Breast epithelium (tissue), 4 donors: ENCODE measurements at places on chromosomes 16 and 17. TPM values are rescaled to one million over a fixed set of nuclear protein-coding genes. Genes with fewer than 3 reads are reported as not detected.

GRCh38 chr16:69435977-69436820 lies 11.8 kb downstream of the CYB5B start:
- no peaks in the 10 kb centered on the region for H3K27me3 ChIP-seq
- no peak for DNase-seq
- no peaks in the 10 kb centered on the region for H3K36me3 ChIP-seq
- H3K4me3 ChIP-seq = no peak overlapping the region
- no peaks in the 10 kb centered on the region for H3K4me1 ChIP-seq

The TRPV2 gene
- 6.6 TPM for total RNA-seq

DNA sequence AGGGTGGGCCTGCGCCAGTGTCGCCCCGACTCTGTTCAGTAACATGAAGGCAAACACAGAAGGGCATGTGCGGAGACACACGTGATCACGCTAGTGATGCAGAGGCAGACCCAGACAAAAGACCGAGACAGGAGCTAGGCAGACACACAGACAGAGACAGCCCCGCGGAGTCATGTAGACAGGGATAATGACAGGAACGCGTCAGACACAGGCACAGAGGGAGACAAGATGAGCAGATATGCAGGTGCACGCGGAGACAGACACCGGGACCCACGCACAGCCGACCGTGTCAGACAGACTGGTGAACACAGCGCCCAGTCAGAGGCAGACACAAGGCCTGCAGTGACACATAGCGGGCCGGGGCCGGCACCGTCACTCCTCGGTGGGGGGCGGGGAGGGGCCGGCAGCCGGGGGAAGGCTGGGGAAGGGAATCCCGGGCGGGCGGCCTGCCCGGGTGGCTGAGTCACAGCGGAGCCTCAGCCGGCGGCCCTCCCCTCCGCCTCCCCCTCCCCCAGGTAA lies 7.4 kb downstream of the KDM6B start:
- H3K27ac ChIP-seq = peak overlapping the region; percentile 98
- H3K27me3 ChIP-seq = no peaks in the 10 kb centered on the region
- peaks cover 41% of the 10 kb centered on the region for H3K4me1 ChIP-seq
- DNase-seq = peak; percentile 87

GRCh38 chr17:35713069-35713728 lies 18.2 kb upstream of the RASL10B start:
- H3K4me3 ChIP-seq = no peak overlapping the region
- no peaks in the 10 kb centered on the region for H3K4me1 ChIP-seq
- no peaks in the 10 kb centered on the region for H3K27me3 ChIP-seq
- H3K27ac ChIP-seq = no peak overlapping the region
- no peaks in the 10 kb centered on the region for H3K36me3 ChIP-seq

DNA sequence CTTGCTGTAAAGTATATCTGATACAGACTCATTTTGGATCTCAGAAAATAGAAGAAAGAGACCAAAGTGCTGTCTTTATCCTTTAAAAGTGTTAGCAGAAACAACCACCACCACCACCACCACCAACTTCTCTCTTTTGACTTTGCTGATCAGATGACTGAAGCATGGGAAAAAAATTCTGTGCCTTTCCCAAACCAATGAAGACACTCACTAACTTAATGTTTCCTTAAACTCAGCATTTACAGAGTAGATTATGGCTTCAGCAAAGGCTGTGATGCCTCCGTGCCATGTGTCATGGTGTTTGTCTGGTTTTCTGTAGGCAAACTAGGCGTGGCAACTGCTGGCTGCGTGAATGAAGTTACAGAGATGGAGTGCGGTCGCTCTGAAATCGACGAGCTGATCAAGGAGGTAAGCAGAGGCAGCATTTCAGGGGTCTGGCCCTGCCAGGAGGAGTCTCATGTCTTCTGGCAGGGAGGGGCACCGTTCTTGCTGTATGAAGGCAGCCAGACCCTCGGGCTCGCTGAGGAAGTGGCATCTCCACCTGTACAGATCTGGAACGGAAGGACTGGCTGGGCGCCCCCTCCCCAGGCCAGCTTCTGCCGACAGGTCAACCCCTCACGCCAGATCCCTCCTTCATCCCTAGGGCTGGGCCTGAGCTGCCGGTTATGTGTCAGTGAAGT lies 12.4 kb downstream of the IRF8 start:
- H3K36me3 ChIP-seq = no peaks in the 10 kb centered on the region
- H3K27ac ChIP-seq = no peak overlapping the region
- no peaks in the 10 kb centered on the region for H3K27me3 ChIP-seq
- H3K4me1 ChIP-seq = no peaks in the 10 kb centered on the region

The DCTN5 gene
- total RNA-seq = 41.8 TPM

The IL32 gene
- 9.1 TPM for total RNA-seq

The CCL1 gene
- total RNA-seq = not detected

- no peaks in the 10 kb centered on the region for H3K4me1 ChIP-seq
- H3K4me3 ChIP-seq = no peak overlapping the region
- H3K27me3 ChIP-seq = no peaks in the 10 kb centered on the region
- no peak overlapping the region for H3K27ac ChIP-seq
- H3K36me3 ChIP-seq = peaks cover 10% of the 10 kb centered on the region
Observed at GRCh38 chr17:4895657-4896331, 3.5 kb upstream of the C17orf107 start.

The HS3ST3A1 gene
- 1.4 TPM for total RNA-seq

The CLDN6 gene
- not detected for total RNA-seq

- H3K4me3 ChIP-seq = no peak overlapping the region
- peak overlapping the region; percentile 57 for H3K27ac ChIP-seq
- no peak for DNase-seq
- no peaks in the 10 kb centered on the region for H3K4me1 ChIP-seq
Observed at GRCh38 chr17:14803826-14804225, 461.3 kb downstream of the PMP22 start.

GRCh38 chr16:11240636-11241473 lies 15.1 kb downstream of the SOCS1 start:
- no peaks in the 10 kb centered on the region for H3K36me3 ChIP-seq
- no peak overlapping the region for H3K27ac ChIP-seq
- H3K4me3 ChIP-seq = no peak overlapping the region
- DNase-seq = no peak
- H3K27me3 ChIP-seq = no peaks in the 10 kb centered on the region

GRCh38 chr16:51433599-51433998 lies 282.5 kb upstream of the SALL1 start:
- no peaks in the 10 kb centered on the region for H3K27me3 ChIP-seq
- H3K36me3 ChIP-seq = no peaks in the 10 kb centered on the region
- no peak for DNase-seq
- no peak overlapping the region for H3K4me3 ChIP-seq
- no peaks in the 10 kb centered on the region for H3K4me1 ChIP-seq

GRCh38 chr16:53737552-53737951 lies 33.6 kb downstream of the FTO start:
- no peak for DNase-seq
- H3K36me3 ChIP-seq = no peaks in the 10 kb centered on the region
- H3K27me3 ChIP-seq = no peaks in the 10 kb centered on the region
- no peaks in the 10 kb centered on the region for H3K4me1 ChIP-seq
- no peak overlapping the region for H3K27ac ChIP-seq
- H3K4me3 ChIP-seq = no peak overlapping the region

GRCh38 chr16:89118361-89119165 lies 24.9 kb downstream of the ACSF3 start:
- no peak overlapping the region for H3K27ac ChIP-seq
- DNase-seq = no peak
- H3K4me3 ChIP-seq = no peak overlapping the region

- peak overlapping the region; percentile 93 for H3K27ac ChIP-seq
- H3K27me3 ChIP-seq = no peaks in the 10 kb centered on the region
- no peaks in the 10 kb centered on the region for H3K36me3 ChIP-seq
- H3K4me3 ChIP-seq = peak overlapping the region; percentile 80
- H3K4me1 ChIP-seq = peaks cover 11% of the 10 kb centered on the region
- DNase-seq = peak; percentile 50
Observed at GRCh38 chr17:42422412-42422957, 571 bp downstream of the CAVIN1 start.

DNA sequence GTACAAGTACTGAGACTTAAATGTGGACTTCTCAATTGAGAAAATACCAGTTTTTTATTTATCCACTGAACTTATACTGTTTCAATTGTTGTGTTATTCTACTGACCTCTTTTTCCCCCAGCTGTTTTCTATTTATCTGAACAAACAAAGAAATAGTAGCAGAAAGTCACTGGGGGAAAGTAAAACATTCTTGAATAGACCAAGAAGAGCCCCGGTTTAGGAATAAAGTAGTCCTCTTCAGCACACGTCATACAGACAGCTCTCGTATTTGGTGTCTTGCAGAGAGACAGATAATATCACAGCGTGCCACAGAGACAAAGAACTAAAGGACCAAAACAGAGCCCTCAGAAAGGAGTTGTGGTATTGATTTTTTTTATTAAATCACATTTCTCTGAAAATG lies 1159.1 kb upstream of the CDH8 start:
- H3K27me3 ChIP-seq = no peaks in the 10 kb centered on the region
- H3K4me1 ChIP-seq = no peaks in the 10 kb centered on the region
- no peak overlapping the region for H3K27ac ChIP-seq
- H3K36me3 ChIP-seq = no peaks in the 10 kb centered on the region

The ALDOC gene
- 40.7 TPM for total RNA-seq

The KRTAP9-4 gene
- not detected for total RNA-seq

The INCA1 gene
- 1.9 TPM for total RNA-seq

DNA sequence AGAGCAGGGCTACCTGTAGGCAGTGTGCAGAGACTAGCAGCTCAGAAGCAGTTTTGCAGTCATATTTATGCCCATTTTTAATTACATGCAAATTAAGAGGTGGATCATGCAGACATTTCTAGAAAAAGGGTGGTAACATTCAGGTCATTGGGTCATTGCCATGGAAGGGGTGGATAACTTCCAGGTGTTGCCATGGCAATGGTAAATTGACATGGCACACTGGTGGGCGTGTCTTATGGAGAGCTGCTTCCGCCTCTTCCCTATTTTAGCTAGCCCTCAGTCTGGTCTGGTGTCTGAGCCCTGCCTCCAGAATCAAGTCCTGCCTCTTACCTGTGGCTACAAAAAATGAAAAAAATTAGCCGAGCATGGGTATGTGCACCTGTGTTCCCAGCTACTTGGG lies 2.8 kb upstream of the DNAI2 start:
- DNase-seq = no peak
- H3K4me1 ChIP-seq = no peaks in the 10 kb centered on the region
- no peaks in the 10 kb centered on the region for H3K36me3 ChIP-seq
- H3K27me3 ChIP-seq = peaks cover 4% of the 10 kb centered on the region
- H3K27ac ChIP-seq = no peak overlapping the region

DNA sequence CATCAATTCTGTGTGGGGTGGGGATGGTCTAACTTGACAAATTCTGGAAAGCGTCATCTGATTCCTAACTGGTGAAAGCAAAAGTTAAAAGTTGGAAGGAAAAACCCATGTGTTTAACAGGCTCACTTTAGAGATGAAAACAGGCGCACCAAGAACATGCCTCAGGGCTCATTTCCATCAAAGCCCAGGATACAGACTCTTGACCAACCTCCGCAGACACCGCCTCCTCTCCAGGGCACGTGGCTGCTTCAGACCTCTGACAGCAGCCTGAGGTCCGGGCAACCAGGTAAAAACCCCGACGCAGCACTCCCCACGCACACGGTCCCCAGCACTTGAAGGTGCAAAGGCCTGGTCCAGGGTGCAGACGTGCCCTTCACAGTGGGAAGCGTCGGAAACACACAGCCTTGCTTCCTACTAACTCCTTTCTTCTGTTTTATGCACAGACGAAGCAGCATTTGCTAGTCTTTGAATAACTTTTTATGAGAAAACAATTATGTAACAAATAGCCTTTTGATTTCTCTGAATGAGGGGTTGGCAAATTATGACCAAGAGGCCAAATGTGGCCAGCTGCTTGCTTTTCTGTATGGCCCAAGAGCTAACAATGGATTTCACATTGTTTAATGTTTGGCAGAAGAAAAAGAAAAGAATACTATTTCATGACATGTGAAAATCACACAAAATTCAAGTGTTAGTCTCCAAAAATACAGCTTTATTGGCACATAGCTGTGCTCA lies 44.2 kb upstream of the TRAP1 start:
- H3K4me1 ChIP-seq = no peaks in the 10 kb centered on the region
- no peak overlapping the region for H3K27ac ChIP-seq
- no peak overlapping the region for H3K4me3 ChIP-seq
- H3K36me3 ChIP-seq = peaks cover 11% of the 10 kb centered on the region

The CORO6 gene
- 6.6 TPM for total RNA-seq

DNA sequence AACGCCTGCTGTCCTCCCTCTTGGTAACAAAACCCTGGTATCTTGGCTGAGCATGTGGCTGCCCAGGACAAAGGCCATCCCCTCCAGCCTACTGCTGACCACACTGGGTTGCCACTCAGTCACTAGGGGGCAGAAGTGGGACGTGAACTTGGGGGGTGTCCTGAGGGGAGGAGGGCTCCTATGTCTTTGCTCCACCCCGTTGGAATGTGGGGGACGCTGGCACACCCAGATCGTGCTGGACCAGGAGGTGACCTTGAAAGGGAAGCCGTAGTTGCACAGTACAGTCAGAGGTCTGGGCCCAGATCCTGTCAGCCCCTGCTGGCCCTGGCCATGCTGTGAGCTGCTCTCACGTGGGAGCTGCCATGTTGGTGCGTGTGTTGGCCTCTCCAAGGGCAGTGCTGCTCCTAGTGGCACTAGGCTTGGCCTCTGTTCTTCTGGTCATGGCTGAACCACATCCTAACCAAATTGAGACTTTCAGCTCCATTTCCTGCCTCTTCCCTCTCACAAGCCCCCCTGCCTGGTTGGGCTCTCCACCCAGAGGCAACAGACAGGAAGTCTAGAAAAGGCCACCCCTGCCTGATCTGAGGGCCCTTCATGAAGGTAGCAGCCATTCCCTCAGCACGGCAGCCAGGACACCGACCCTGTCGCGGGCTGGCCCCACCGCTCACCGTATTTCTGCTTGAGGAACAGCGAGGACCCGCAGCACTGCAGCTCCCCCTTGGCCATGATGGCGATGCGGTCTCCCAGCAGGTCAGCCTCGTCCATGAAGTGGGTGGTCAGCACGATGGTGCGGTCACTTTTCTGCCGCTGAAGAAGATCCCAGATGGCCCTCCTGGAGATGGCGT lies 29.0 kb upstream of the RNPS1 start:
- no peaks in the 10 kb centered on the region for H3K4me1 ChIP-seq
- H3K27ac ChIP-seq = no peak overlapping the region
- no peaks in the 10 kb centered on the region for H3K27me3 ChIP-seq
- DNase-seq = no peak

DNA sequence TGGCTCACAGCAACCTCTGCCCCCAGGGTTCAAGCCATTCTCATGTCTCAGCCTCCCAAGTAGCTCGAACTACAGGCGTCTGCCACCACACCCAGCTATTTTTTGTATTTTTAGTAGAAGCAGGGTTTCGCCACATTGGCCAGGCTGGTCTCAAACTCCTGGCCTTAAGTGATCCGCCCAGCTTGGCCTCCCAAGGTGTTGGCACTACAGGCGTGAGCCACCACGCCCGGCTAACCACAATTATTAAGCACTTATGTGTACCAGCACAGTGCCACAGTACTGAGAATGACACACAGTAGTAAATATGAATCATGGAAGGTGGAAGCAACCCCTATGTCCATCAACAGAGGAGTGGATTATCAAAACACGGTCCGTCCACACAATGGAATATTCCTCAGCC lies 49.8 kb downstream of the COTL1 start:
- H3K27ac ChIP-seq = no peak overlapping the region
- no peaks in the 10 kb centered on the region for H3K4me1 ChIP-seq
- H3K4me3 ChIP-seq = no peak overlapping the region
- no peak for DNase-seq
